Muscle of back (tissue), 13 donors: ENCODE measurements at places on chromosomes 7 and 10. TPM values are rescaled to one million over a fixed set of nuclear protein-coding genes. Genes with fewer than 3 reads are reported as not detected.
A peak's percentile ranks its signal among the peaks of the same experiment; 100 is the strongest.

DNA sequence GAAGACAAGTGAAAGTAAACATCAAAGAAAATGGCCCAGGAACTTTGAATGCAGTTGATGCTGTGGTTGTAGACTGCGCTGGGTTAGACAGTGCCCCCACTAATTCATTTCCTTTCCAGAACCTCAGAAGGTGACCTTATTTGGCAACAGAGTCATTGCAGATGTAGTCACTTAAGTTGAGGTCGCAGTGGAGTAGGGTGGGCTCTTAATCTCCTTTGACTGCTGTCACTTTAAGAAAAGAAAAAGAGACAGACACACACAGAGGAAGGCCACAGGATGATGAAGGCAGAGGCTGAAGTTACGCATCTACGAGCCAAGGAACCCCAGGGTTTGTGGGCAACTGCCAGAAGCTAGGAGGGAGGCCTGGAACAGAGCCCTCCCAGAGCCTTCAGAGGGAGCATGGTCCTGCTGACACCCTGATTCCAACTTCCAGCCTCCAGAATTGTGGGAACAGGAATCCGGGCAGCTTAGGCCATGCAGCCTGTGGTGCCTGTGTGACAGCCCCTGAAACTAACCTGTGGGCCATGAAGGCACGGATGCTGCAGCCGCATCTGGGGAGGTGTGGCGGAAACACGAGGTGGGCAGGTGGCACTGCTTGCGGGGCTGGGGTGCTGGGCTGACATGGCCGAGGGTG, 107.6 kb downstream of the PRKAG2 start:
- DNase-seq, result no peak

TMEM229A gene
- polyA plus RNA-seq, result not detected

DNA sequence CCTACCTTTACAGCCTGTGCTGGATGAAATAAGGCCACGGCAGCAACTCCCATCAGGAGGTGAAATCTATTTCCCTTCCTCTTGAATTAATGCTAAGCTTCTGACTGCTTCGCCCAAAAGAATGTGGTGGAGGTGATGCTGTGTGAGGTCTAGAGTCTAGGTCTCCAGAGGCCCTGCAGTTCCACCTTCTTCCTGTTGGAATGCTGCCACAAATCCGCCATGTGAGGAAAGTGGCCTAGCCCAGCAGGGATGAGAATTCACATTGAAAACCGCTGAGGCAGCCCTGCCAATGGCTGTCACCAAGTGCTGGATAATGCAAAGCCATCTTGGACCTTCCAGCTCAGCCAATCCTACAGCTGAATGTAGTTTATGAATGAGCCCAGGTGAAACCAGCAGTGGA, 28.0 kb downstream of the RHOBTB1 start:
- no peak for DNase-seq

DNA sequence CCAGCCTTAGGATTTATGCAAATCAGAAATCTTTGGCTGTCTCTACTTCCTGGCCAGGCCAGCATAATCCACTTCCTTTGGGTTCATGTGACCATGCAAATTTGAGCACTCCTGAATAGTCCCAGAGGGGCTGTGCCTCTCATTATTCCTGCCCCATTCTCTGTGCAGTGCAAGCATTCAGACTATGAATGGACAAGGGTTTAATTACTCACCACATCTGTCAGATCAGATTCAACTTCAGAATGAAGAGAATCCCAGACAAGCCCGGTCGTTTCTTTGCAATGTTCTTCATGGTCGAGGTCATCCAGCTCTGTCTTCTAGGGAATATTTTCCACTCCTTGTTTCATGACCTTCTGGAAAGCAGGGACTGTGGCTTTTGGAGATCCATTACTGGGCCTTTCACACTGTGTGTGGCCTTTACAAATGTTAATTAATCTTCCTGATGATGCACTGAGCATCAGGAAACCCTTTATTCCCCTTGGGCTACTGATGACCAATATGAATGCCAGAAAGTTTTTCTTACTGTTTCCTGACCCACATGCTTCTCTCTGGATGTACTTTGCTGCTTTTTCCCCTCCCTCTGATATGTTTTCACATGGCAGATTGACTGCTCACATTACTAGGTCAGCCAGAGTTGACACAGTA, 217.6 kb upstream of the TCF7L2 start:
- DNase-seq, result peak; percentile 25

RSPH10B2 gene
- polyA plus RNA-seq, result 0.39 TPM

- no peak for DNase-seq
These were observed 87.2 kb downstream of the GSDME start for GRCh38 chr7:24669971-24670591.

GRCh38 chr10:131243076-131243475, 68.4 kb downstream of the TCERG1L start:
- no peak for DNase-seq

IGF2BP3 gene
- 20.6 TPM for polyA plus RNA-seq

DNA sequence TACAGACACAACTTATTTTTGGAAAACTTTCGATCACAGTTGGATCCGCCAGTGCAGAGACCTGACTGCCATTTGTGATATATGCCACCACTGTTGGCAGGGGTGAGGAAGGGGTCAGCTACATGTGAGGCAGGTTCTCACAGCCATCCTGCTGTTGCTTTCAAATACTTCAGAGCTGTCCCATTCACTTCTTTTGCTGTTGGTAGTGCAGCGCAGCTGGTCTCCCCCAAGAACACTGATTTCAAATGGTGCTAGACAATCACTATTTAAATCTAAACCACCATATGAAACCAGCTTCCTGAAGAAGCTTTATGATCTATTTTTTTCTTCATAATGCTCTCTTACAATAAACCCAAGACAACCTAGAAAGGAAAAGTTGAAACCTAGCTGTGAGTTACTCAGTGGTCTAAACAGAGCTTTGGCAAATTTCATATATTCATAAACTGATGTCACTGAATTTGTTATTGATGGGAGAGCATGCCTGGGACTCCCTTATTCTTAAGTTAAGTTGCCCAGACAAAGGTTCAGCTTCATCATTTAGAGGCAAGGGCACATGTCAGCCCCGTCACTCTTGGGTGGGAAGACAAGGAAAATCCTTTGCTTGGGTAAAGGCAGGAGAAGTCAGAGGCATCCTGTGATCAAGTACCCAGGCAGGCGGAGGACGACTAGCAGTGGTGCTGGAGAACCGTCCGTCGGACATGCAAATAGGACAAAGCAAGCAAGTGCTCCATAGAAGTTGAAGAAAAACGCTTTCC, 143.4 kb upstream of the KLF14 start:
- no peak for DNase-seq

OR2A1 gene
- 0.56 TPM for polyA plus RNA-seq
